ENCODE measurements at places on chromosomes 11 and 22.

- no peak for DNase-seq
Measured at GRCh38 chr11:46661836-46662235, 38.6 kb downstream of the ARHGAP1 start.

GRCh38 chr11:14073849-14074476 is 111.4 kb downstream of the SPON1 start:
- DNase-seq: no peak

DNA sequence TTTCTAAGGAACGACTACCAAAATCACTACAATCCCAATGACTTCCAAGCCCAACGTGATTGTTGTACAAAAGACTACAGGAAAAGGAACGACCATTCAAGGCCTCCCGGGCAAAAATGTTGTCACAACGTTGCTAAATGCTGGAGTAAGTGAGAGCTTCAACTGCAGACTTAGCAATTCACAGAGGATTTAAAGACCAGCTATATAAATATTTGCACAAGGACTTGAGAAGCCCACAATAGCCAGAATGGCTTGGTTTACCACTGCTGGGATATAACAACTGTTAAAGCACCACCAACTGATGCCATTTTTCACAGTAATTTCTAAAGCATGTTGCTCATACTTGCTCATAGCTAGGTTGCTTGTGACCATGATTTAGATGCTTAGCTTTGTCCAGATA is 78.3 kb downstream of the EMSY start:
- DNase-seq: no peak

- DNase-seq: no peak
Measured at GRCh38 chr11:66607126-66607834, 9.2 kb upstream of the RBM14 start.
